ENCODE measurements at places on chromosomes 1 and 21.
A peak's percentile ranks its signal among the peaks of the same experiment; 100 is the strongest.

DNA sequence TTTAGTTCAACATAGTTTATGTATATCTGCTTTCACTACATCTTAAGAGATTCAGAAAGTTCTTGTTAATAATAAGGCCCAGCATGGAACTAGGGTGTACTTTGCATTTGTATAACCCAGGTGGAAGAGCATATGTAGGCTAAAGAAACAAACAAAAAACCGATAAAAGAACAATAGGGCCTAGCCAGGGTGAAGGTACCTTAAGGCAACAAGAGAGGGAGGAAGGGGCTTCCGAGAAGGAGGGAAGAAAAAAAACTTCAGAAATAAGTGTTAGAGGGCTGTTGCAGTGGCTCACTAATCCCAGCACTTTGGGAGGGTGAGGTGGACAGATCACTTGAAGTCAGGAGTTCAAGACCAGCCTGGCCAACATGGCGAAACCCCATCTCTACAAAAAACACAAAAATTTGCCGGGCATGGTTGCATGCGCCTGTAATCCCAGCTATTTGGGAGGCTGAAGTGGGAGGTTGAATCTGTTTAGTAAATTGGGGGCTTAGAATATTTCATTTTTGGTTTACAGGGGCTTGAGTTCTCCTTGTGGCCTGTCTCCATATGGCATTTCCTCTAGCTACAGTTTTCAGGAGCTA is 4.7 kb upstream of the SPATA45 start:
- DNase-seq = no peak

GRCh38 chr1:228734881-228735801 is at the start of gene RHOU:
Gene RHOU, plus strand, starts transcription at chr1:228735479. Its CDS starts 264 bp downstream, at chr1:228735743.
- peak; percentile 36 for DNase-seq

DNA sequence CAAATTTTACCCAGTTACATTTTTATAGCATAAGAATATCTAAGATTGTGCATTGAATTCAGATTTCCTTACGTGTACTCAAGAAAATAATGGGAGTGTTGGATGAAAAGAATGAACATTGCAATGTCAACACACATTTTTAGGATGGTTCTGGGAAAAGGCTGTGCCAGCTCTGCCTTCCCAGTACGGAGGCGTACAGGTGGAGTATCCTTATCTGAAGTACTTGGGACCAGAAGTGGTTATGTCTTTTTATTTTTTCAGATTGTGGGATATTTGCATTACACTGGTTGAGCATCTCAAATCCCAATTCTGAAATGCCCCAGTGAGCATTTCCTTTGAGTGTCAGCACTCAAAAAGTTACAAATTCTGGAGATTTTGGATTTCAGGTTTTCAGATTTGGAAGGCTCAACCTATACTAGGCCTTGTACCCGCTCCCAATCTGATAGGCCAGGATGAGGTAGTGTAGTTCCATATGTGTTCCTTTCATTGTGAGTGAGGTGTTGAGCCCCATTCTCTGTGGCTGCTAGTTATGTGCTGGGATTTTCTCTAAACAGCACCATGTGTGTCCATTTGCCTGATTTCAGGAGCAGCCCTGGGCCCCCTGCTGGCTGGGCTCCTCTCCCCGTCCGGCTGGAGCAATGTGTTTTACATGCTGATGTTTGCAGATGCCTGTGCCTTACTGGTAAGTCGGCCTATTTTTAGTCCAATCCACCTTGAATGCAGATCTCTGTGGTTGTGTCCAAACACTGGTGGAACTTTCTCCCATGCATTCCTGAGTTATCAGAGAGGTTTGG is 60.8 kb downstream of the SLC37A1 start:
- no peak for DNase-seq

DNA sequence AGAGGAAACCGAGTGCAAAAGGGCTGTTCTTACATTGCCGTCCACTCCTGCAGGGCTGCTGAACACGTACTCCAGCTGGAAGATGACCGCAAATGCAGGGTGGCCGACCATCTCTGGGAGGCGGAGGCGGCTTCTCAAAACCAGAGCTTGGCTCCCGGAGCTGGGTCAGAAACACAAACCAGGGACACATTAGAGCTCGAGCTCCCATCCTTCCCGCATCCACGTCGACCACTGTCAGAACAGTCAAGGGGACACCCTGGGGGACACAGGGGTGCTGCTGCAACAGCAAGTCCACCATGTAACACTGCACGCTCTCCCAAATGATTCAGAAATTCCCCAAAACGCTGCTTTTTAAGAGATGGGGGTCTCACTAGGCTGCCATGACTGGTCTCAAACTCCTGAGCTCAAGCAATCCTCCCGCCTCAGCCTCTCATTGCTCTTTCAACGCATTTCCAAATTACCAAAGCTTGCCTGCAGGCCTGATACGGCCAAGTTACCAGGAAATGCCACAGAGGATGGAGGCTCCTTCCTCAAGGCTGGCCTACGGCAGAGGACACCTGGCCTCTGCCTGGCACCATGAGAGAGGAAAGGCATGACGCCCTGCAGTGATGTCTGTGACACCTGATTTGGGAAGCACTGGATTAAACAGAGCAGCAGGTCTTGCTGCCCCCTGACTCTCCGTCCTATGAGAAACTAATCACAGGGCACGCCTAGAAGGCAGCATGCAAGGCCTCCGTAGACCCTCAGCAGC is 45.0 kb downstream of the NPHP4 start:
- DNase-seq = no peak

- no peak for DNase-seq
These were observed 103.2 kb downstream of the RGL1 start for GRCh38 chr1:183908079-183908478.

DNA sequence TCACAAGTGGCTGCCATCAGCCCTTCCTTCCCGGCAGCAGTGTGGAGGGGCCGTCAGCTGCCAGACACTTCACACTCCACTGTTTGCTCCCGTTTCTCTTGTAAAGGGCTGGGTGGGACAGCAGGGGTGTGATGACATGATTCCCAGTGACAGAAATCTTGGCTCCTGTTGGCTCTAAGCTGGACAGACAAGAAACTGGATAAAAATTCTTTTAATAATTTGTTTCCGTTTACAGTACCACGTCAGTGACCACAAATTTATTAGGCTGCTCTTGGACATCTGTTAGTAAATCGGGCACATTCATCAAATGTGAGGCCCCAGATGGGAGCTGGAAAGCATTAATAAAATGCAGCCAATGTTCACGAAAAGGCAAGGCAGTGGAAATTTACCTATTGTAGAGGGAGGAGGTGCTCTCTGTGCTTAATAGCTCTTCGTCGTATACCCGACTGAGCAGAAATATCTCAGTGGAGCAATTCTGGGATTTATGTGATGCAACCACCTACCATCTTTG is 353.7 kb upstream of the GREM2 start:
- DNase-seq = no peak

DNA sequence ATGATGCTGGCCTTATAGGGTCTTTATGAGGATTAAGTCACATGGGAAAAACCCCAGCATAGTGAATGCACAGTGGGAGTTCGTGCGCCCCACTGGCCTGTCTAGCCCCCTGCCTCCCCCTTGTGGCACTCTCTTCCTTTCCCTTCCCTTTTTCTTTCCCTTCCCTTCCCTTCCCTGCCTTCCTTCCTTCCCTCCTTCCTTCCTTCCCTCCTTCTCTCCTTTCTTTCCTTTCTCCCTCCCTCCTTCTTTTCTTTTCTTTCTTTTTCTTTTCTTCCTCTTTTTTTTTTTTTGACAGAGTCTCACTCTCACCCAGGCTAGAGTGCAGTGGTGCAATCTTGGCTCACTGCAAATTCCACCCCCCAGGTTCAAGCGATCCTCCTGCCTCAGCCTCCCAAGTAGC is 38.6 kb downstream of the HTR6 start:
- DNase-seq = no peak

- DNase-seq = no peak
These were observed 72.4 kb downstream of the ELAVL4 start for GRCh38 chr1:50181027-50181663.

DNA sequence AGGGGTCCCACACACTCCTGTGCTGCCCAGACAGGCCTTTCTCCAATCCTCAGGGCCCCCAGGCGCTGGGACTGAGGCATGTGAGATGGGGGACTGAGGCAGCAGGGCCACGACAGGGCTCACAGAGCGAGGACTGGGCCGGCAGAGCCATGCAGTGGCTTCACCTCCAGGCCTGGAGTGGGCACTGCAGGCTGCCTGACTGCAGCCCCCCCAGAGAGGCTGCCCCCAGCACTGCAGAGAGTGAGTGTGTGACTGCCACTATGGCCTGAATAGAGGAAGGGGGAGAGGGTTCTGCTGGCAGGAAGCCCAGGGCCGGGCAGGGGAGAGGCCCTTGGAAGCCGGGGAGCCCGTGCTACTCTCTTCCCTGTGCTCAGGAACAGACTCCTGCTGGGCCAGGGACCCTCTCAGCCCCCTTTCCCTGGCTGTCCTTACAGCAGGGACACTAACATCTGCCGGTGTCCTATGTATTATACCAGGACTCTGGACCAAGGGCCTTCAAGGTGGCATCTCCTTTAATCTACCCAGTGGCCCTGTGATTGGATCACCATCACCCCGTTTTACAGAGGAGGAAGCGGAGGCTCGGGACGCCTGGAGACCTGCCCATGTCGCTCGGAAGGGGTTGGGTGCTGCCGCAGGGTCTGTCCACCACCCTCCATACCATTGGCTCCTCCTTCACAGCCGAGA is 20.2 kb upstream of the PLEKHG5 start:
- no peak for DNase-seq

DNA sequence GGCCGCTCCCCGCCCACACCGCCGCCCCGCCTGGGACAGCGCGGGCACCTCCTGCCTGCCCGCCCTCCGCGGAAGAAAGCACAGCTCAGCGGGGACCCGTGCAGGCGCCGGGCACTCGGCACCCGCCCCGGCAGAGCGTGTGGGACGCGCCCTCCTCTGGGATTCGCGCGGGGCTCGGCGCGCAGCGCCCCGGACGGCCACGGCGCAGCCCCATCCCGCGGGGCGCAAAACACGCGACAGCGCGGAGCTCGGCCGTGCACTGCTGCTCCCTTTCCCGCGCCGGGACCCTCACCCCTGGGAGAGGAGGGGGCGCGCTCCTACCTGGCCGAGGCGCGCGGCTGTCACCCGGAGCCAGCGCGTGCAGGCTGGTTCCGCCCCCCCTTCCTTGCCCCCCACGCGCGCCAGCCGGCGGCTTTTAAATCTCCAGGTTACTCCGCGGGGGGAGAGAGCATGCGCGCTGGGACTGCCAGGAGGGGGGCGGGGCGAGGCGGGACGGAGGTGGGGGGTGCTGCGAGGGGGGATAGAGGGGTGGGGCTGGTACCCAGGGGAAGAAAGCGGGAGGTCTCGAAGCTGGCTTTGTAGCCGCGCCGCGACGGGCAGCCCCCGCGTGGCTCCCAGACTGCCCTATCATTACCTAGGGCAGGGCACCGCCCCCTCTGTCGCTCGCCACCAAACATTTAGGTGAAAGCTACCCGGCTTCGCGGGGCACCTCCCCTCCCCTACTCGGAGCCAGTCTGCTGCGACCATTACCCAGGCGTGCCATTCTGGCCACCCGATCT is at the start of gene SLC45A3:
Gene SLC45A3, minus strand, starts transcription at position 437 of the 779 bp plus-strand sequence. CDS start 15,853 bp downstream, outside the sequence.
- peak; percentile 17 for DNase-seq

GRCh38 chr1:93613898-93614297 is 67.7 kb downstream of the BCAR3 start:
- DNase-seq = no peak

- no peak for DNase-seq
These were observed 138.9 kb upstream of the SPATA6 start for GRCh38 chr1:48610628-48611542.

GRCh38 chr1:111559736-111560279 is 56.4 kb upstream of the ADORA3 start:
- no peak for DNase-seq

DNA sequence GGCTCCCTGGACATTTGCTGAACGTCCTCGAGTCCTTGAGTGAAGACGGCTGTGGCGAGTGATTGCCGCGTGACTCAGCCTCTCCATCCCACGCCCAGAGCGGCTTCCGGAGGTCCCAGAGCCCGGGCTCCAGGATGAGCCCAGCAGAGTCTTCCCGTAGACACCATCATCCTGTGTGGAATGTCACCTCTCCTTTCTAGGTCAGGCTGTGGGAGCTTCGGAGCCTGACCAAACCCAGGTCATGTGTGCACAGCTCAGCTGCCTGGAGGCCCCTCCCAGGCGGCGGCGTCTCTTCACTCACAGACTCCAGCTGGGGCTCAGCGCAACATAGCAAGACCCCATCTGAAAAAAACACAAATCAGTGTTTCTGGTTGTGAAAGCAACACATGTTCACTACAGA is 38.2 kb downstream of the PRKCZ start:
- DNase-seq = no peak

DNA sequence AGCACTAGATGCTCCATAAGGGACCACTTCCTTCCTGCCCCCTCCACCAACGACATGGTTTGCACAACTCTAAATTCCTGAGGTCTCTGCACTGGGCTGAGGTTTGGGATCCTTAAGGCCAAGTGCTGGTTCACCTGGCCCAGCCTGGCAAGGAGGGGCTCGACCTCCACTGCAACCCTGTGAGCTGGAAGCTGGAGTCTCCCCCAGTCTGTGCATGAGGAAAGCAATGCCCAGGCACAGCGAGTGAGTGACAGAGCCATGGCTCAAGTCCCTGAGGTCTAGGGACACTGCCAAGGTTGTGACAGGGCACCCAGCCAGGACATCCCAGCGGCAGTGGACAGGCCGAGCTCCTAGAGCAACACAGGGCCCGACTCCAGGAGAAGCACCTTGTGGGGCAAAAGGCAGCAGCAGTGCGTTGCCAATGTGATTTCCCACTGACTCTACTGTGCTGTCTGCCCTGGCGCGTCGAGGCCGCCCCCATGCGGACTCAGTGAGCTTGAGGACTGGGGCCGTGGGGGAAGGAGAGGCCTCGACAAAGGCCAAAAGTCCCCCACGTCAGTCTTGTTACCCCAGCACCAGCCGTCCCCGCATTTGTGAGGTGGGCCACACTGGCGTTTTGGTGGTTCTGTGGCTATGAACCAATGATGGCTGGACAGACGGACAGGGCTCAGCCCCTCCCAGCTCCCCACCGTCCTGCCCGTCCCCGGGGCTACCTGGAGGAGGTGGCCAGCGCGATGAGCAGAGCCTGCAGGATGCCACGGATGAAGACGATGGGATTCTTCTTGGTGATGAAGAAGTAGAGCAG is 30.0 kb downstream of the PODN start:
- no peak for DNase-seq

DNA sequence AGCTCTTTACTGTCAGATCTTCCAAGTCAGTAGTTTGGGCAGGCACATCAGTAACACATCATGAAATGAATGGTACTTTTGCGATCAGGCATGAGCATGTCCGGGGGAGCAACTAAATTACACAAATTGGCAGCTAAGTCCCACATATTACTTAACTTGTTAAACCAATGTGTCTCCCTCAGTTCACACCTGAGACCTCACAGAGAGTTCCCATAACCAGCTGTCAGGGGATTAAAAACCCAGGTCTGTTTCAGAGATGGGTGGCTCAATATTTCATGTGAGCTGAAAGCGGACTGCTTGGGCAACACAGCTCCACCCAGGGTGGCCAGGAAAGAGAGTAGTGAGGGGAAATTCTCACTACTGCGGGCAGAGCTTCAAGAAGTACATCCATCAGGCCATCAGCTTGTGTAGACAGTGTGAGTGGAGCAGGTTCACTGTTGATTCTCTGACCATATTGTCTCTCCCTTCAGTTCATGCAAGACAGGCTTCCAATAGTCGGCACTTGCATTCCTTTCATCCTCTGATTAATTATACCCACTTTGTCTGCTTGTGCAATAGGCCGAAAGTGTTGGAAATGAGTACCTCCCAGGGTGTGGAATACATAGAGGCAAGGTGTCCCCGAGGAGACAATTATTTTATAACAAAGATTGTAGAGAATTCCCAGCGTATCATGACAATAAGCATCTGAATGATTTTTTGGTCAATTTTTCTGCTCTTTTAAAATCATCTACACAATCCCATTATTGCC is 139.9 kb downstream of the PTGER3 start:
- DNase-seq = no peak

All from stimulated activated CD8-positive, alpha-beta memory T cell treated with anti-CD3 and anti-CD28 coated beads, Interleukin-7, amount 100 ng/mL, for 1 hour (primary cell).